Ovary (tissue), 10 donors: ENCODE measurements at places on chromosomes 13 and 19. TPM values are rescaled to one million over a fixed set of nuclear protein-coding genes. Genes with fewer than 3 reads are reported as not detected.

GRCh38 chr13:37047032-37047431, 12.5 kb downstream of the SUPT20H start:
- DNase-seq: no peak

DNA sequence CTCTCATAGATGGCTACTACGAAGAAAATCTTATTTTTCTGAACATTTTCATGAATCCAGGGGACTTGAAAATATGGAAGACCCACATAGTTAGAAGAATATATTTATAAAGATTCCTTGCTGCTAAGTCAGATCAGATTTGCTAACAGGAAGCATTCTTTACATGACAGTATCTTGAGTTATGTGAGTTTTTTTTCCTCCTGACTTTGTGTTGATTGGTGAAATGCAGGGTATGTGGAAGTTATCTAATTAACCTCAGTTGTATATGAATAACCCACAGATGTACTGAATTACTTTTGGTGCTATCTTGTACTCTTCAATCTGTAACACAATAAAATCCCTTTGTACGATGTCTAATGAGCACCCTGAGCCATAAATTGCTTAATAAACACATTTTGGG, 53.8 kb downstream of the ESD start:
- no peak for DNase-seq

The TPTE2 gene
- 0.18 TPM for polyA plus RNA-seq

GRCh38 chr13:41533266-41534052, 76.1 kb downstream of the RGCC start:
- no peak for DNase-seq

DNA sequence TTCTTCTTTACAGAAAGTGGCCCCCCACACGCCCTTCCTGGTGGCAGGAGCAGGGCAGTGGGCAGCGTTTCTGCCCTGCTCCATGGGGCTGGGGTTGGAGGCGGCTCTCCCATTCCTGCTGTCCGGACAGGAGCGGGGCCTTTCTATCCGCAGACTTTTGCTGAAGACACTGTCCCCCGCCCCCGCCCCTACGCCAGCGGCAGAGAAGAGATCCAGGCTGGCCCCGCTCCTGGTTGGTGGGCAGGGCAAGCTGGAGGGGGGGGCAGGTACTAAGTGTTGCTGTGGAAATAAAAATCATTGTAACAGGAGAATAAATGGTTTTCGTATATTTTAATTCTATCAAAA, 81.7 kb downstream of the ZNF429 start:
- peak; percentile 57 for DNase-seq

DNA sequence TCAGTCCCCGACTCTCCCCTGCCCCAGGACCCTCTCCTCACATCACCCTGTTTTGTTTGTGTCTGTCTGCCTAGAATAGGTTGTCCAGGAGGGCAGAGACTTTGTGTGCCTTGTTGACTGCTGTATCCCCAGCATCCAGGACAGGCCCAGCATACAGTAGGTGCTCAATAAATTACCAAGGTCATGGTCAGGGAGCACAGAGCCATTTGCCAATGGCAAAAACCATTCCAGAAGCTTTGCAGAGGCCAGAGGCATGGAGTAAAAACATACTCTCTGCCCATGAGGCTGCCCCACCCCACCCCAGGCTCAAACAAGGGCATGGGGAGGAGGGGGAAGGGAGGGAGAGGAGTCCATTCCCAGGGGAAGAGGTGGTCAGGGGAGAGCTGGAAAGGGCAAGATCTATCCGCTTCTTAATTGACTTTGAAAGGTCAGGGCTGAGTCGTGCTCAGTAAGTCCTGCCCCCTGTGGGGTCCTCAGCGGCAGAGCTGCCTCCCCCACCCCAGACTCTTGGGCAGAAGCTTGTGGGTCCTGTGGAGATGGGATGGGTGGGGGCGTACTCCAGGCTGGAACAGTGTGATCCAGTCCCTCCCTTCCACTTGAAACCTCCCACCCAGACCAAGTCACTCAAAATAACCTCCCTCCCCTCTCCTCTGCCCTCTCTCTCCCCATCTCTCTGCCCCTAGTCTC, 4.4 kb downstream of the GPR4 start:
- no peak for DNase-seq
